ENCODE measurements at places on chromosomes 2 and 18. TPM values are rescaled to one million over a fixed set of nuclear protein-coding genes. Genes with fewer than 3 reads are reported as not detected.
A peak's percentile ranks its signal among the peaks of the same experiment; 100 is the strongest.

DNA sequence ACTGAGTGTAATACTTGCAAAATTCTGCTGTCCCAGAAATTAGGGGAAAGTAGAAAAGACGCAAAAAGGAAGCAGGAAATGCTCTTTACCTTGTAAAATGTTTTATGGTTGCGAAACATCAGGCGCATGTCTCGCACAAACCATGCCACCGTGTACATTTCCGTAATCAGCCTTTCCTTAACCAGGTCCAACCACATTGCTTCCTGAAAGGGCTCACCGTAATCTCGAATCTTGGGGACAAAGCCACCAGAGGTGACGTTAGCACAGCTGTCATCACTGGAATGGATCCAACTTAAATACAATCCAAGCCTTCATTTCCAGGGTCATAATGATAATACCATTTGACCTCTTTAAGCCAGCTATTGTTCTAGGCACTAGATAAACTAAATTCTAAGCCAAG is 49.3 kb downstream of the SP110 start:
- peak; percentile 72 for DNase-seq

Gene CELF4
- not detected for total RNA-seq

GRCh38 chr18:9561759-9562158 is 52.6 kb downstream of the PPP4R1 start:
- DNase-seq: no peak

Gene LBH
- 62.1 TPM for total RNA-seq

DNA sequence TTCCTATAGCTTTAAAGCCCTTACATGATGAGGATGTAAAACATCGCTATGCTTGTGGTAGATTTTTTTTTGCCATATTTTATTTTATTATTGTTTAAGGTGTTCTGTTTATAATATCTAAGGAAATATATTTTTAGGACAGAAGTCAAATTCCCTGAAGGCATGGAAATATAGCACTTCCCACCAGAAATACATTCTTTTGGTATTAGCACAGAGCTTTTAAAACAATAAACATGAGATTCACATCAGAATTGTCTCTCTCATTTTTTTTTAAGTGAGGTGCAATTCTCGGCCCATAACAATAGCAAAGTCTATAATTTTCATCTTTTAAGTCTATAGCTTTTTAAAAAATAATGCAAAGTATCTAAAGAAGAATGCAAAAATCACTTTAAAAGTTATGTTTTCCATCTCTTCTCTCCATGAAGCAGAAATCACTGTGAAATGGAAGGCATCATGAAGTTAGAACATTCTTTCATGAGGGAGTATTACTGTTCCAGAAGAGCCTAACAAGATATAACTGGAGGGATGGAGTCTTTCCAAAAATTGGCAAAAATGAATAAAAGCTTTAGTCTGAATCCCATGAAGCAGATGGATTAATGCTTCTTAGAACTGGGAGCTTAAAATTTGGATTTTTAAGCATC is 283.6 kb upstream of the TRIB2 start:
- DNase-seq: peak; percentile 49

- DNase-seq: no peak
Observed at GRCh38 chr2:190170673-190171072, 108.1 kb upstream of the MSTN start.

Gene FTCDNL1
- 0.40 TPM for total RNA-seq

DNA sequence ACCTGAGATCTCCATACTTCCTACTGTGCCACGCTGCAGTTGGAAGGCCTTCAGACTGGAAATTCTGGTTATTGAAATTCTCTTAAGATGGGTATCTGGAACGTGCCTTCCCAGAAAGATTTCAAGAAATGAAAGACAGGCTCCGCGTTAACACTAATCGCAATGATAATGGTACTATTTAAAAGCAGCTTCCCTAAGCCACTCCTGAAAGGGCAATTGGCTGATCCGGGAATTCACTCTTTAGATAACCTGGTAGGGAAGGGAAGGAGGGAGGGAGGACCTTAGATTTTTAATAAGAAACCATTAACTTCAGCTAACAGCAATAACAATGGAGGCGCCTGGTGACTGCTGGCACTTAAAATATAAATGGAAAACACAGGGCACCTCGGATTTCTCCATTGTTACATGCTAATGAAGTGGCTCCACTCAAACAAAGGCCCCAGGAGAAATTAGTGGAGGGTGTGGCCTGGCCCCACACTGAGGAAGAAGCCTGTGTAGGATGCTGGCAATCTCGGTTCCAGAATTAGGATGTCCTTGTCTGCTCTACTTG is 22.5 kb upstream of the MTA3 start:
- no peak for DNase-seq

DNA sequence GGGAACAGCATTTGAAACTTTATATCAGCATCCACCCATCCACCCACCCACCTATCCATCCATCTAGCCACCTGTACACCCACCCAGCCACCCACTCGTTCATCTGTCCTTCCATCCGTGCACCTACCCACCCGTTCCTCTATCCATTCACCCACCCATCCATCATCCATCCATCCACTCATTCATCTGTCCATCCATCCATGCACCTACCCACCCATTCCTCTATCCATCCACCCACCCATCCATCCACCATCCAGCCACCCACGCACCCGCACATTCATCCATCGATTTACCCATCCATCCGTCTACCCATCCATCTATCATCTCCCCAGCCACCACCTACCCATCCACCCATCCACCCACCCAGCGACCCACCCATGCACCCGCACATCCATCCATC is 24.8 kb downstream of the LDLRAD4 start:
- DNase-seq: no peak

Gene KCNF1
- 3.5 TPM for total RNA-seq

Gene ATG16L1
- total RNA-seq: 26.2 TPM

- DNase-seq: no peak
Observed at GRCh38 chr2:26251893-26252292, 7.2 kb downstream of the HADHB start.

Gene GNLY
- not detected for total RNA-seq

GRCh38 chr2:158099716-158100115 is 2.0 kb upstream of the UPP2 start:
- DNase-seq: peak; percentile 2

- DNase-seq: peak; percentile 66
Observed at GRCh38 chr2:18991177-18992168, 366.9 kb downstream of the OSR1 start.

DNA sequence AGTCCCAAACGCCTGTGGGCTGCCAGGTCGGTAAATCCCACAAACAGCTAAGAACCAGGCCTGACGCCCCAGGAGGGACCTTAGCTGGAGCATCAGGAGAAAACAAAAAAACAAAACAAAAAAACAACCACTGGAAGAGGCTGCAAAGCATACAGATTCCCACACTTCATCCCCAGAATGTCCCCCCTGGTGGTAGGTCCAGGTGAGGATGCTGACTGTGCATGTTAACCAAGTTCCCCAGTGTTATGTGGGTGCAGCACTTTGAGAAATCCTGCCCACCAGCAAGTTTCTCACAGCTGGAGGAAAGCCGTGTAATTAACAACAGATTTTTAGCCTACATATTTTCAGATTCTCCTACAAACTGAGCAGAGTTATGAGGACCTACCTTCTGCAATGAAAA is 15.1 kb downstream of the ST3GAL5 start:
- DNase-seq: no peak
